NCI-H526 (cell line): ENCODE measurements at places on chromosomes 2 and 18.

DNA sequence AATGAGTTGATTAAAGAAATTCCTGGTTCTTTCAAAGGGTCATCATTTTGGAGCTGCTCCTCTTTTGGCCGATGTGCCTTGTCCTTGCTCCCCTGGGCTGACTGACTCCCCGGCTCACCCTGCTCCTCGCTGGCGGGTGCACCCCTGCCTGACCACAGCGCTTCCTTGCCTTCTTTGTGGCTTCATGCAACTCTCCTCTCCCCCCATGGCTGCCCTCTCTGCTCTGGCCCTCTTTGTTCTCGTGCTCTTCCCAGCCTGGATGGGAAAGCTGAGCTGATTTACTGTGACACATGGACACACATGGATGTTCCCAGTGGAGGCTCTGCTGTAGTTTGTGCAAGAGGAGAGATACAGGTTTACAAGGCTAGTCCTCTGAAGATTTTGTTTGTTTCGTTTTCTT, 234.6 kb downstream of the HAUS1 start:
- DNase-seq: no peak

- no peak for DNase-seq
Measured at GRCh38 chr2:234300932-234301823, 195.7 kb downstream of the ARL4C start.

GRCh38 chr2:166494140-166494624, at the start of gene SCN7A:
Gene SCN7A, minus strand, starts transcription at chr2:166494249. Its CDS starts 16,553 bp downstream, at chr2:166477696.
- DNase-seq: no peak

- DNase-seq: peak; percentile 2
Measured at GRCh38 chr18:6610466-6610865, 119.0 kb upstream of the ARHGAP28 start.

DNA sequence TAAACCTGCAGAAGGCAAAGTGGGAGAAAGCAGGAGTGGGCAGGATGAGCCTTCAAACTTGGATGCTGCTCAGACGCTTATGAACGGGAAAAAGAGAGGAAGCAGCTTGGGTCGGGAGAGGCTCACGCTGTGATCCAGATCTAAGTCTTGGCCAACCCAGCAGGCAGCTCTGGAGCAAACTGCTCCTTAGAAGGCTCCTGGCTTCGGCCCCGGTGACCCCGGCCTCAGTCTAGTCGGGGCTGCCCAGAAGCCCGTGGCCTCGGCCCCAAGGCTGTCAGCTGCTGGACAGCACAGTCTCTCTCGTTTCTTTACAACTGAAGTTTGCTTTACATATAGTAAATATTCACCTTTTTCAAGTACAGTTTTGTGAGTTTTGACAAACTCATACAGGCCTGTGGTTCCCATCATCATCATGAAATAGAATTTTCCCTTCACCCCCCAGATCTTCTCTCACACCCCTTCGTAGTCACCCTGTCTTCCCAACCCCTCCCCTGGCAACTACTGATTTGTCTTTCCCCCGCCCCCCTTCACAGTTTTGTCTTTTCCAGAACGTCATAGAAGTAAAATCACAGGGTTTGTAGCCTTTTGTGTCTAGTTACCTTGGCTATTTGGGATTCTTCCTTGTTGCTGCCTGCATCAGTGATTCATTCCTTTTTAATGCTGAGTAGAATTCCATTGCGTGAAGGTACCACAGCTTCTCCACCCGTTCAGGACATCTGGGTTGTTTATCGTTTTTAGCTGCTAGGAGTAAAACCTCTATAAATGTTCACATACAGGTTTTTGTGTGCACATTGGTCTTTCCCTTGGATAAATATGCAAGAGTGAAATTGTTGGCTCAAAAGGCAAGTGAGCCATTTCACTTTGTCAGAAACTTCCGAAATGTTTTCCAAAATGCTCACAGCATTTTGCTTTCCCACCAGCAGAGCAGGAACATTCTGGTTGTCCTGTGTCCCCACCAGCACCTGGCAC, 35.1 kb downstream of the MYO7B start:
- DNase-seq: no peak

GRCh38 chr18:42025974-42026625, 71.1 kb downstream of the PIK3C3 start:
- DNase-seq: no peak

DNA sequence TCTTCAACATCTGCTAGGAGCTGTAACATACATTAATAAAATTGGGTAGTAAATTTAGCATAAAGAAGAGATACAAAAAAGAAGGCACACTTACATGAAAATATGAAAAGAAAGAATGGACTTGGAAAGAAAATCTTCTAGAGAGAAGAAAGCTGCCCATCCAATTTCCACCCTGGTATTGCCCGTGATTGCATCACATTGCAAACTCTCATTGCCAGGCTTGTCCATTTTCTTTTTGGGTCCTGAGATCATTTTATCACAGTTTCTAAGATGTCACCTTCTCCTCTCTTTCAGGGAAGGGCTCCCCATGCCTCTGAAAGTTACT, 321.5 kb downstream of the RND3 start:
- no peak for DNase-seq

- no peak for DNase-seq
Measured at GRCh38 chr2:231545105-231545902, 15.1 kb upstream of the NMUR1 start.

DNA sequence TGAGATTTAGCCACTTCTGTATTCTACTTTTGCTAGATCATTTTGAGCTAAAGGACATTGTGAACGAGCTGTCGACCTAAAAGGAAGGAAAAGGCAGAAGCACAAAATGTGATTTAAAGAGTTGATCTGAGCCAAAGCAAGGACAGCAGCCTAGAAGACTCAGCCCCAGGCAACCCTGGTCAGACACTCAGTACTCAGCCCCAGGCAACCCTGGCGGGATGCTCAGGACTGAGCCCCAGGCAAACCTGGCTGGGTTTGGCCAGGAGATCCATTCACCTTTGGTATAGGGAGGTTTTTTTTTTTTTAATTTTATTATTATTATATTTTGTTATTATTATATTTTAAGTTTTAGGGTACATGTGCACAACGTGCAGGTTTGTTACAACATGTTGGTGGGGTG, 34.3 kb upstream of the PXDN start:
- no peak for DNase-seq

DNA sequence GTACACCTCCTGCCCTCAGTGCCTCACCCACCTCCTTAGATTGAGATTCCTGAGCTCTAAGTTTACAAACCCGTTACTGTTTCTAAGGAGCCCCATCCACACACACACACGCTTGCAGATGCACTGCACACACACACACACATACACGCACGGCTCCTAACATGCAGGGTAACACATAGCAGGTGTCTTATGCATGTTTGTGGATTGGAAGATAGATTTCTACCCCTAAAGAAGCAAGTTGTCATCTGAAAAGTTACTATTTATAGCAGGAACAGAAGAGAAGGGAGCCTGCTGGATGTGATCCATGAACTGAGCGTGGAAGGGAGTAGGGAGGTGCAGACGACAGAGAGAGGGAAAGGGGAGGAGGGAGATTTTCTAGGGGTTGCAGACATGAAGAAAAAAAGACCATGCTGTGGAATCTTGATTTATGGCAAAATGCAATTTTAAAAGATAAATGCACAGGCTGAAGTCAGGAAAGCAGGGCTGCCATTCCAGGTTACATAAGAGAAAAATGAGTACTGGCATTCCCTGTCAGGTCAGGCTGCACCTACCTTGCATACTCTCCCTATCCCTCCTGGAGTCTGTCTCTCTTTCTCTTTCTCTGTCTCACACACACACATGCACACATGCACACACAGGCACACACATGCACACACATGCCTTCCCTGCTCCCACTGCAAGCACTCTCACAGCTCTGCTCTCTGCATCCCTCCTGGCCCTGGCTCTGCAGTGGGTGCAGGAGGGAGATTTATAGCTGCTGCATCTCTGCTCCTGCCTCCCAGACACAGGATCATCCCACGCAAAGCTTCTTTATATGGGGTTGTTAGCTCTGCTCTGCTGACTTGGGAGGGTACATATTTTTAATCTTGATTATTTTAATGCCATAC, 192.6 kb upstream of the MYT1L start:
- no peak for DNase-seq

DNA sequence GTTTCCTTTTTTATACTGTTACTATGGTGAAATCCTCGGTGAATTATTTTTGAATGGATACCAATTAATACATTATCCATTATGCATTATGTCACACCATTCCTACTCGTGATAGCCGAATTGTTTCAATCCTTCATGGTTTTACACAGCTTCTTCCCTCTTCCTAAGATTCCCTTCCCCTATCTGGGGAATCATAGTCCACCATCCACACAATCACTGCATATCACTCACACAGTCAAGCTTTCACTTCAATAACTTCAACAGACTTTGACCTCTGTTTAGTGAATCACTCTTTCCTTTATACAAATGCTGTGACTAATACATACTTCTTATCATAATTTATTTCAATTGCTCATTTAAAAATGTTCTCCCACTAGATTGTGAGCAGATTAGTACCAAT, 1108.1 kb upstream of the LRRTM1 start:
- no peak for DNase-seq

- DNase-seq: no peak
Measured at GRCh38 chr18:36905571-36905970, 76.6 kb downstream of the KIAA1328 start.

DNA sequence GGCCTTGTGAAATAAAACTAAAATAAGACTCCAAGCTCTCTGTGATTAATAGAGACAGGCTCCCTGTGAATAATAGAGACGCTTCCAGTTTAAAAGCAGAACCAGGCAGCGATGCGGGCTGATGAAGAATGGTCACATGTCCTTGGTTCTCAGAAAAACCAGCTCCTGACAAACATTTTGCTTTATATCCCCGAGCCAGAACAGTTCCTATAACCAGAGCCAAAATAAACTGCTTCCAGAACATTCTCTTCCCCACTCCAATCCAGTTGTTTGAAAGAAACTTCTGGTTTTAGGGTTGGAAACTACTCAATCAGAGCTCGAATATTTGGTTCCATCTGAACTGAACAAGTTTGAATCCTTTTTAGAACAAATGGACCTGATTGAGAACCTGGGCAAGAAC, 213.7 kb downstream of the TSN start:
- DNase-seq: no peak

GRCh38 chr2:143157418-143157817, 28.2 kb downstream of the ARHGAP15 start:
- no peak for DNase-seq

GRCh38 chr2:201808027-201808426, 1.7 kb downstream of the CDK15 start:
- DNase-seq: no peak

- no peak for DNase-seq
Measured at GRCh38 chr2:45005261-45006002, 3.8 kb downstream of the SIX2 start.

DNA sequence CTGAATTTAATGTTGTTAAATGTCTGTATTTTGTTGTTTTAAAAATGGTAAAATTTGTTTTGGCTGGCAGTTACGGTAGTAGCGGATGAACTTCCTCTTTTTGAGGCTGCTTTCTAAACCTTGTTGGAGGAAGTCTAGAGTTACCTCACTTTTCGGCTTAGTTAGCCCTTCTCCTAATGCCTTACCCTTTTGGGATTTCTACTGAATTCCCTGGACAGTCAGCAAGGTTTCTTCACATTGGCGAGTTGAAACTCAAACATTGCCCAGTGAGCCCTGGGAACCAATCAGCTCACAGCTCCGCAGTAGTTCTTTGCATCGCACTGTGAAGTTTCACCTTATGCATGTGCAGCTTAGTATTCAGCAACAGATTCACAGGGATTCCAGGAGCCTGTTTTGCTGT, 55.2 kb downstream of the TMEM247 start:
- no peak for DNase-seq

DNA sequence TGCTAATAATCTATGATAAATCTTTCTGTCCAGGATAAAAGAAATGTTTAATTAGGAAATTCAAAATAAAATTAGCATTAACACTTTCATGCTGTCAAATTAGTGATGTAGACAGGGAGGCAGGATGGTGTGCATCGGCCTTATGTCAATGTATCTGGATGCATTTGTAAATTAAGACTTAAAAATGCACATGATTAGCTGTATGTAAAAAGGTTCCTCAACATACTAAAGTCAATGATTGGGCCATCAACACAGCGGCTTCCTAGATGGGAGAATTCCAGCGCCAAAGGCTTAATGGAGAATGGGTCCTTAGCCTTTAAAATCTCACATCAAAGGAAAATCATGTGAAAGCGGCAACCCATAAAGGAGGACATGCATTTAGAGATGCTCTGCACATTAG, 77.5 kb upstream of the ZEB2 start:
- no peak for DNase-seq

- peak; percentile 44 for DNase-seq
Measured at GRCh38 chr18:56952026-56952425, 194.9 kb upstream of the BOD1L2 start.

DNA sequence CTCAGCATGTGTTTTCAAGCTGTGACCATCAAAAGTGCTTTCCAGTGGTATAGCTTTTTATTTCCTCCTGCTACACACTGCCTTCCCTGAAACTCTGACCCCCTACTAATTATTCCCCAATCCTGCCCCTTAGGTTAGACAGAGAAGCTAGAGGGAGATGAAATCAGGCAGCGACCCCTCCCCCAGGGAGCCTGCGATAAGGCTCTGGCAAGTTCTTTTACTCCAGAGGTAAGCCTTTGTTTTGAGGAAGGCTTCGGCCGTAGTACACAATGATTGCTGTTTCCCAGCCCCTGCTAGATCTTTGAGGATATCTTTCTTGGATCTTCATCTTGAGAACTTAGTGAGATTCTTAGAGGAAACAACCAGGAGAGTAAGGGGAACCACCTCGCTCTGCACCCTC, 33.5 kb upstream of the NOL4 start:
- DNase-seq: no peak

DNA sequence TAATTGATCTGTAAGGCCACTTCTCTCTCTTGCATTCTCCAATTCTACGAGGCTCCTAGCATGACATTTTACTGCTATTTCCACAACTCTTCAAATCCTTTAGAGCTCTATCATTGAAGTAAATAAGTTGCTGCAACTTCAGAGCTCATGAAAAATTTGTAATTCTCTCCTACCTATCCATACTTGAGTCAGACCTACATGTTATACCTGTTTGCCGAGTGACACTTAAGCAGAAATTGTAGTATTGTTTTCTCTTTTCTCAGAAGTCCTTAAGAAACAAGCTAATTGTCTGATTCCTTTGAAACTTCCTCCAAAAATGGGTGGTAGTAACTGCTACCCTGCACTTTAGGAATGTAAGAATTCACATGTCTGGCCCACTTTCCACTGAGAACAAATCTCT, 26.1 kb downstream of the GALM start:
- DNase-seq: no peak
